Activated naive CD8-positive, alpha-beta T cell treated with anti-CD3 and anti-CD28 coated beads for 36 hours (primary cell): ENCODE measurements at places on chromosomes 2 and 18. TPM values are rescaled to one million over a fixed set of nuclear protein-coding genes. Genes with fewer than 3 reads are reported as not detected.

Gene CFC1
- not detected for total RNA-seq

Gene TRIB2
- 5.0 TPM for total RNA-seq

Gene LYPD6B
- total RNA-seq = not detected

Gene SLC8A1
- total RNA-seq = 0.22 TPM

Gene KIF1A
- 8.2 TPM for total RNA-seq

Gene LIMS3
- 0.82 TPM for total RNA-seq

- no peak for DNase-seq
Measured at GRCh38 chr2:151775057-151775740, 40.9 kb upstream of the NEB start.

- DNase-seq = no peak
Measured at GRCh38 chr2:23544589-23545295, 159.8 kb downstream of the KLHL29 start.

GRCh38 chr2:2744958-2745715, 414.1 kb upstream of the MYT1L start:
- DNase-seq = no peak

GRCh38 chr2:23077596-23077995, 307.4 kb upstream of the KLHL29 start:
- DNase-seq = no peak

GRCh38 chr2:2919026-2919425, 458.6 kb downstream of the EIPR1 start:
- no peak for DNase-seq
